ENCODE measurements at places on chromosomes 16 and 17. TPM values are rescaled to one million over a fixed set of nuclear protein-coding genes. Genes with fewer than 3 reads are reported as not detected.

KRT20 gene
- 0.45 TPM for total RNA-seq

PRSS33 gene
- not detected for total RNA-seq

NXPH3 gene
- total RNA-seq, result 0.87 TPM

C17orf78 gene
- not detected for total RNA-seq

RASD1 gene
- total RNA-seq, result 1.6 TPM

GRB7 gene
- total RNA-seq, result 4.8 TPM

FAM83G gene
- total RNA-seq, result 33.9 TPM

SAMD14 gene
- 0.50 TPM for total RNA-seq

AMFR gene
- 60.1 TPM for total RNA-seq

WNT3 gene
- total RNA-seq, result 3.6 TPM

ECI1 gene
- total RNA-seq, result 44.3 TPM

CHST4 gene
- 0.08 TPM for total RNA-seq

YPEL3 gene
- total RNA-seq, result 11.8 TPM

CIAO2B gene
- 178 TPM for total RNA-seq

SAP30BP gene
- 123 TPM for total RNA-seq
